ENCODE measurements at places on chromosomes 7 and 10.

- DNase-seq, result no peak
Measured at GRCh38 chr7:154919344-154920225, 83.3 kb downstream of the PAXIP1 start.

GRCh38 chr7:149732111-149732561, 41.3 kb downstream of the ZNF467 start:
- DNase-seq, result no peak

GRCh38 chr10:93458821-93459257, 23.3 kb downstream of the MYOF start:
- peak; percentile 100 for DNase-seq

GRCh38 chr10:99412099-99412498, 18.3 kb downstream of the GOT1 start:
- DNase-seq, result no peak

DNA sequence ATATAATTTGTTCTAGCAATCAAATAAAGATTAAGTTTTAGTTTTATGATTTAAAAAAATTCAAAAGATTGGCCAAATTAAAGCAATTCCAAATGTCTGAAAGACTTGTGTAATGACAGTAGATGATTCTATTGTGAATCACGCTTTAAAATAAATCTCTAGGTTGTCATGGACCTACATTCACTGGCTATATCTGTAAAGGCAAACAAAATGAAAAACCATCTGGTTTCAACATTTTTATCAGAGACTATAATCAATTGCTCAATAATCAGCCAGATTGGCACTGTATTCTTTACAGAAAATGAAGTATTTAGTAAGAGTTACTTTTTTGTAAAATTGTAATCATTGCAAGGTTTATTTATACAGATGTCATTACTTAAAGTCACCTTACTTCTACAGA, 60.7 kb downstream of the DGKB start:
- DNase-seq, result no peak

GRCh38 chr10:34834274-34834673, 19.2 kb upstream of the PARD3 start:
- no peak for DNase-seq
